ENCODE measurements at places on chromosomes 16 and 17.

DNA sequence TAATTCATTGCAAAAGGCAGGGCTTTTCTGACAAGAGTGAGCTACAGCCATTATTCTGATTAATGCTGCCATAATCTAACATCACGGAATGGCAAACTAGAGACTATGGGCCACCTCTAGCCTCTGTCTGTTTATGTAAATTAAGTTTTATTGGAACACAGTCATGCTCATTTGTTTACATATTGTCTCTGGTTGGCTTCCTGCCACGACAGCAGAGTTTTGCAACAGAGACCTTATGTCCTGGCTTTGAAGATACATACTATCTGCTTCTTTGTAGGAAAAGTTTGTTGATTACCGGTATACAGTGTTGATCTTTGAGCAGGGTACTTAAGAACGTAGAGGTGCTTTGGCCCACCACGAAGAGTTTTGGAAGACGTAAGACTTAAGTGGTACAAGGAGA, 715.9 kb upstream of the RBFOX1 start:
- no peak for DNase-seq

- no peak for DNase-seq
Observed at GRCh38 chr17:76243826-76244679, 3.8 kb upstream of the RNF157 start.

DNA sequence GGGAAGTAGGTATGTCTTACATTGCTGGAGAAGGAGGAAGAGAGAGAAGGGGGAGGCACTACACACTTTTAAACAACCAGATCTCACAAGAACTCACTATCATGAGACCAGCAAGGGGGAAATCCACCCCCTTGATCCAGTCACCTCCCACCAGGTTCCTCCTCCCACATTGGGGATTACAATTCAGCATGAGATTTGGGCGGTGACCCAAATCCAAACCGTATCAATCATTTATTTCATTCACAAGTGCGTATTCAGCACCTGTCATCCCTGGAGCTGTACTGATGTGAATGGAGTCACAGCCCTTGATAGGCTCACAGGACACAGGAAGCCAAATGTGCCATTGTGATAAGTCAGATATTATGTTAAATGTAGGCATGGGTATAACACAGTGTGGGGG, 228.3 kb upstream of the HSBP1 start:
- no peak for DNase-seq

DNA sequence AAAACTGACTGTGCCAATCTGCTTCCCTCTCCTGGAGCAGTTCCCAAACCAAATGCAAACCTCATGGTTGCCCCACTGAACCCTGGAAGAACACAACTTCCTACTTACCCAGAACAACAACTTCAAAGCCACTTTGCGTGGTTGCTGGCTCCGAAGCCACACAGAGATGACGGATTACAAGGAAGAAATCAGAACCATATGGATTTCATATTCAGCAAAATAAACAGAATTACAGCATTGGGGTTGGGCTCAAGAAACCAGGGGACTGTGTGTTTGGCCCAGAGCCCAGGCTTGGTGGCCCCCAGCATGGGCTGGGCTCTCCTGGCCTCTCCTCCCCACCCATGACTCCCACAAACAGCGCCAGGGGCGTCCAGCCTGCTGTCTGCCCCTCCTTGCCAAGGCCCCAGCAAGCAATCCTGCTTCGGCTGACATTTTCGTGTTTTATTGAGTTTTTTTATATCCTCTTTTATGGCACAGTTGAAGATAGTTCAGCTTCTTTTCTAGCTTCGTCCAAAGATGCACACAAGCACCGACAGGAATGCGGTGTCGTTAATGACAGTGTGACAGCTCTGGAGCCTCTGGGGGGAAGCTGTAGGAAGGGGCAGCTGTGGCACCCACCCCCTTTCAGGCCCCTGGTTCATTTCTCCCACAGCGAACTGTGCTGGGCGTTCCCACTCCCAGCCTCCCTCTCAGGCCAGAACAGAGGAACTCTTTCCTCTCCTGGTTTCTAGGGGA, 137.1 kb downstream of the GAS7 start:
- DNase-seq: no peak

- no peak for DNase-seq
Observed at GRCh38 chr16:88732172-88732960, 26.1 kb downstream of the CTU2 start.
